ENCODE measurements at places on chromosomes 16 and 17.

DNA sequence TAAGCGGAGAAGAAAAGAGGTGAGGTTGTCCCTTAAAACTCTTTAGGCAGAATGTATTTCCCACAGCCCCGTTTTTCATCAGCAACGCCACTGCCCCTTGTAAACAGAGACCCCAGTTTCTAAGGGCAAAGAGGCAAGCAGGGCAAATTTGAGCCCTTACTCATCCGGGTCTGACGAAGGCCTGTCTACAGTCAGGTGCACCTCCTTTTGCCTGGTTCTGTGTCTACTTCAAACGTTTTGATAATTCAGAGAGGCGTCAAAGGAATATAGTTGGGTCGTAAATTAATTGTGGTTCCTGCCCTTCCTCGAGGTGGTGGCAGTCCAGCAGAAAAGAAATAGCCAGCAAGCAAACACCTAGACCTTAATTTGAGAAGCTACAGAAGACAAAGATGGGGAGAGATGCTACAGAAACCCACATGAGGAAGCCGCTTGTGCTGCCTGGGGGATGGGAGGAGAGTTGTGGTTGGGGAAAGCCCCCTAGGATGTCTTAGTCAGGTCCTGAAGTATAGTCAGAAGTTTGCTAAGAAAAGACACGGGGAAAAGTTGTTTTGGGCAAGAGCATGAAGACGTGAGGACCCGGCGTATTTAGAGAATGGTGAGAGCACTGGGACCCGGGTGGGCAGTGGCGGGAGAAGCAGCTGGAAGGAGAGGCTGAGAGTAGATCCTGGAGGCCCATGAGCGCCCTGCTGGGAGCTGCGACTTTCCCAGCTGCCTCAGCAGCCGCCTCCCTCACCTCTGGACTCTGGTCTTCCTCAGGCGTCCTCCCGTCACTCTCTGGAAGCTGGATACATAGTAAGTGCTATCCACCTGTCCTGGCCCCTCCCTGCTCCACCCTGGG, 2.4 kb downstream of the FBRS start:
- DNase-seq = no peak

GRCh38 chr17:59762049-59762823, 54.8 kb downstream of the VMP1 start:
- DNase-seq = no peak

- DNase-seq = no peak
Observed at GRCh38 chr17:73283841-73284282, 22.2 kb upstream of the CPSF4L start.

DNA sequence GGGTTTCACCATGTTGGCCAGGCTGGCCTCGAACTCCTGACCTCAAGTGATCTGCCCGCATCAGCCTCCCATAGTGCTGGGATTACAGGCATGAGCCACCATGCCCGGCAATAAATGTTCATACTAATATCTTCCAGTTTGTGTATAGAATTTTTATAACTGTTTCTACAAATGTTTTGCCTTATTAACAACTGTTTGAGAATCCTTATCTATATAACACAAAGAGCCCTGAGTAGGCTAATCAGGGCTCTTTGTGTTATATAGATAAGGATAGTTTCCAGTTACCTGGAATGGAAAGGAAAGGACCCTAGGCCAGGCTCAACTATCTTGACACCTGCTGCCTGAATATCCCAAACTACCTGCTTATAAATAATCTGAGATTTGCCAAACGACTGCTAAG, 16.9 kb downstream of the TERF2 start:
- DNase-seq = no peak

DNA sequence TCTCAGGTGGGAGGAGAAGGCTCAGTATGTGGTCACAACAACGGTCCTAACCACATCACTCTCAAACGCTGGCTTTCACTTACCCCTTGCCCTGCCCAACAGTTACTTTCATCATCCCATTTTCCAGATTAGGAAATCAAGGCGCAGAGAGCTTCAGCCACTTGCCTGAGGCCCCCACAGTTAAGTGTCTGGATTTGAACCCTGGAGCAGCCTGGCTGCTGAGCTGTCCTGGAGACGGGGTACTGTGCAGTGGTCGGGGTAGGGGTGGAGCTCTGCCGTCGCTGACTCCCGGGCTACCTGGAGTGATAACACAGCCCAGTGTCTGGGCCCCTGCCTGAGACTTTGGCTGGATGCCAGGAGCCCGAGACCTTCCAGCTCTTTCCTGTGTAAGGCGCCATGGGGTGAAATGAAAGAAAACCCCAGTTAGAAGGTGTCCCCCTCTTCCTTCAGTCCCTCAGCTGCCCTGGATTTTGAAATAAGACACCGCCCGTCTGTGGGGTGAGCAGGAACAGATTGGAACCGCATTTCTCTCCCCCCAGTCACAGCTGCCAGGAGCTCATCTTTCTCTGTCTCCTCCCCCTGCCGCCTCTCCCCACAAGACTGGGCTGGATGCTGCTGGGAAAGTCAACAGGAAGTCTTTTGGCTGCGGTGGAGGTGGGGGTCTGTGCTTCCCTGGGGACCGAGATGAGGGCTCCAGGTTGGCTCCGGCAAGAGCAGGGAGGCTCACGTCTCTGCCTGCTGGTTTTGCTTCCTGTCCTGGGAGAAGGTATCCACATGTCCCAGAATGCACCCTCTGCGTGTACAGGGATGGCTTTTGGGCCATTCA, 280.2 kb downstream of the SEC14L1 start:
- no peak for DNase-seq

DNA sequence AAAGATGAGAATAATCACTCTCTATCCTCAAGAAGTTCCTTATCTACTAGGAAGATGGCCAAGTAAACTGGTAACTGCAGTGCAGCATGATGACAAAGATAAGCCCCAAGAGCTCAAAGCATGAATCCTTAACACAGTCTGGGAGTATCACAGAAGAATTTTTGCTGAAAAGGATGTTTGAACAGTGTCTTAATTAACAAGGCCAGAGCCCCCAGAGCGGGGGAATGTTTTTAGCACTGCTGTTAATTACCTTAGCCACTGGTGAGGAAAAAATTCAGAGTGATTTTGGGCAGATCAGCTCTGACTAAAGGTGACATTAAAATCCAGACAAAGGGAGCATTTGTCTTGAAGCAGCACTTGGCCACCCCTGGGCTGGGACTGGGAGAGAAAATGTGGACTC, 30.1 kb downstream of the ADAMTS18 start:
- no peak for DNase-seq

DNA sequence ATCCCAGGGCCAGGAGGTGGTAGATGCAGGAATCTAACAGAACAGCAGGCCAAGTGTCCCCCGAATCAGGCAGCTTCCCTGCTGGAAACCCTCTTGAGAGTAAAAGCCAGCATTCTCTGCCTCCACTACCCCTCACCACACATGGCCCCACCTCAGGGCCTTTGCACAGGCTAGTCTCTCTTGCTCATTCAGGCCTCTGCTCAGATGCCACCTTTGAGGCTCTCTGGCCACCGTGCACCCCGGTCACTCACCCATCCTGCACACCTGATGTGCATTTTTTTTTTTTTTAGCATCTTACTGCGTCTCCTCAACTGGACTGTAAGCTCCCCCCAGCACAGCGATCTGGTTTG, 34.5 kb upstream of the GSE1 start:
- DNase-seq = no peak

DNA sequence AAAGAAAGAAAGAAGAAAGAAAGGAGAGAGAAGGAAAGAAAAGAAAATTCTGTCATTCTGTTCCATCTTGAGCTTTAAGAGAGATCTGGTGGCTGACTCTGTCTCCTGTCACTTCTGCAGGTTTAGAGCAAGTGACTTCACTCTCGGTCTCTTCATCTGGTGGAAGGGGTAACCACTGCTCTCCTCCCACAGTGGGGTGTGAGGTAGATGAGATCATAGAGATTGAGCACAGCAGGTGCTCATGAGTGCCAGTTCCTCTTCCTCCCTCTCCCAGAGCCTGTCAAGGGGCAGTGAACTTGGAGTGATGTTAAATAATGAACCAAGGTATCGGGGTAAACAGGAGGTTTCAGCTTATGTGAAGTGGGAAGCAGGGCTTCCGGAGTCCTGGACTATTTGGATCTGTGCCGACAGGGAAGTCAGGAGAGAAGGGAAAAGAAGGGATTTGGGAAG, 47.7 kb downstream of the BEAN1 start:
- DNase-seq = no peak

GRCh38 chr16:87762620-87763019, 3.2 kb downstream of the KLHDC4 start:
- no peak for DNase-seq

DNA sequence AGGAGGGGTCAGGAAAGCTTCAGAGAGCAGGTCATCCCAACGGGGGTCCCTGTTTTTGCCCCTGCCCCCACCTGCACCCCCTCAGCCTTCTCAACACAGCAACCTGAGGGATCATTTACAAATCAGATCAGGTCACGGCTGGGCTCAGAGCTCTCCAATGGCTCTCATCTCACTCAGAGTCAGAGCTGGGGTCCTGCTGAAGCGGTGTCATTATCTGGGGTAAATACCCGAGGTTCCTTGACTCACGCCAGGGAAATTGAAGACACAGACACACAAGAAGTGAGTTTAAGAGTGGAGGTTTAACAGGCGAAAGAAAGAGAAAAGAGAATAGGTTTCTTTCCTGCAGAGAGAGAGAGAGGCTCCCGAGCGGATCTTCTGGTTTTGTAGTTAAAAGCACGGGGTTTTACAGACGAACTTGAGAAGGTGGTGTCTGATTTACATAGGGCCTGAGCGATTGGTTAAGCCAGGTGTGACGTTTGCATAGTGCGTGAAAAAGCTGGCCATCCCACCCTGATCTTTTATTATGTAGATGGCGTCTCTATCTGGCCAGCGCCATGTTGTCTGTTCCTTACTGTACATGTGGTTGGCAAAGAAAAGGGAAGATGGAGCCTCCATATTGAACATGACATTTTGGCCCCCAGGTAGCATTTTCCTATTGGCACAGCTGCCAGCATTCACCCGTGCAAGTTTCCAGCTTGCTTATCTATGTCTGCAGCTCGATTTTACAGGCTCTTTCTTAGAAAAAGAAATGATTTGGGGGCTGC, 51.4 kb downstream of the WSB1 start:
- no peak for DNase-seq

GRCh38 chr17:57289130-57289529, 32.8 kb downstream of the MSI2 start:
- no peak for DNase-seq
